ENCODE measurements at places on chromosomes 6 and 20.
A peak's percentile ranks its signal among the peaks of the same experiment; 100 is the strongest.

DNA sequence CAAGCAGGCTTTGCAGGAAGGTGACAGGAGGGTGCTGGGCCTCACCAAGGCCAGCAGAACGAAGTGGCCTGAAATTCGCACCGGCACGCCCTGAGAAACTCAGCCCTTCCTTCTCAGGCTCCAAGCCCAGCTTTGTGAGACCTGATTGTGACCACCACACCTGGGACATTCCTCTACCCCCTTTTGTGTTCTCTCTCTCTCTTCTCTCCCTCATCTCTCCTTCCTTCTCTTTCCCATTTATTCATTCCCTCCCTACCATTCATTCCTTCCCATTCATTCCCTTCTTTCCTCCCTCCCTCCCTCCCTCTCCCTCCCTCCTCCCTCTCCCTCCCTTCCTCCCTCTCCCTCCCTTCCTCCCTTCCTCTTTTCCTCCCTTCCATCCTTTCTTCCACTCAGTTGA lies 8.8 kb downstream of the CD93 start:
- no peaks in the 10 kb centered on the region for H3K4me1 ChIP-seq
- H3K27me3 ChIP-seq = peaks cover 32% of the 10 kb centered on the region
- H3K27ac ChIP-seq = no peak overlapping the region
- no peak overlapping the region for H3K4me3 ChIP-seq
- DNase-seq = no peak
- H3K36me3 ChIP-seq = no peaks in the 10 kb centered on the region

- no peak overlapping the region for H3K27ac ChIP-seq
- H3K4me1 ChIP-seq = peaks cover 6% of the 10 kb centered on the region
- H3K27me3 ChIP-seq = no peaks in the 10 kb centered on the region
- peak; percentile 15 for DNase-seq
Measured at GRCh38 chr20:49637046-49637637, 69.2 kb upstream of the PTGIS start.

DNA sequence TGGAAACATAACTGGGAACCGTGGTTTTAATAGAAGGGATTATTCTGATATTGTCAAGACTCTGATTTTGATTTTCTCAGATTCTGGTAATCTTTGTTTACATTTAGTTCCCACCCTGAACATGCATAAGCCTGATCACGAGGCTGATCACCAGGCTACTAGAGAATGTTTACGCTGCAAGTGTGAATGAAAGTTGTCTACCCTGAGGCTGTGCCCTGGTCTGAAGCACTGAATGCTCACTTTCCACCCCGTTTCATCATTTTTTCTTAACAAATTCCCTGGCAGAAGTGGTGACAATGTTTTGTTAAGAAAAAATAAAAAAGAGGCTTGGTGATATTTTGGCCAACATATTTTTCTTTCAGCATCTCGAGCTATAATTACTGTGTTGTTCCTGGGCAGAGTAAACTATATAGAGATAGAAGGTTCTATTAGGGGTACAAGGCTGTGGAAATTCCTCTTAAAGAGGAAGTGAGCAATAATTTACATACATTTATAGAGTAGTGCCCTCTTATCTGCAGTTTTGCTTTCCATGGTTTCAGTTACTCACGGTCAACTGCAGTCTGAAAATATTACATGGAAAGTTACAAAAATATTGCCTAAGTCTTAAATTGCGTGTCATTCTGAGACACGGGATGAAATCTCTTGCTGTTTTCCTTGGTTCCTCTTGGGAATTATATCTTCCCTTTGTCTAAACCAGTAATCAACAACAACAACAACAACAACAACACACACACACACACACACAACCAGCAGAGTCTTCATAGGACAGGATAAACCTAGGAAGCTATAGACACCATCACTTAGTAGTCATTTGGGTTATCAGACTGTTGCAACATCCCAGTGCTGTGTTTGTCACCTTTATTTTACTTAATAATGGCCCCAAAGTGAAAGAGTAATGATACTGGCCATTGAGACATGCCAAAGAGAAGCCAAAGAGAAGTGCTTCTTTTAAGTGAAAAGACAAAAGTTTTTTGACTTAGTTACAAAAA lies 566.6 kb upstream of the CITED2 start:
- no peaks in the 10 kb centered on the region for H3K36me3 ChIP-seq
- peaks cover 8% of the 10 kb centered on the region for H3K4me1 ChIP-seq
- peak; percentile 54 for DNase-seq
- H3K27ac ChIP-seq = no peak overlapping the region
- H3K4me3 ChIP-seq = no peak overlapping the region
- H3K27me3 ChIP-seq = no peaks in the 10 kb centered on the region

- no peak overlapping the region for H3K4me3 ChIP-seq
- H3K4me1 ChIP-seq = no peaks in the 10 kb centered on the region
- no peaks in the 10 kb centered on the region for H3K36me3 ChIP-seq
Measured at GRCh38 chr20:11483697-11484096, 434.0 kb upstream of the BTBD3 start.

DNA sequence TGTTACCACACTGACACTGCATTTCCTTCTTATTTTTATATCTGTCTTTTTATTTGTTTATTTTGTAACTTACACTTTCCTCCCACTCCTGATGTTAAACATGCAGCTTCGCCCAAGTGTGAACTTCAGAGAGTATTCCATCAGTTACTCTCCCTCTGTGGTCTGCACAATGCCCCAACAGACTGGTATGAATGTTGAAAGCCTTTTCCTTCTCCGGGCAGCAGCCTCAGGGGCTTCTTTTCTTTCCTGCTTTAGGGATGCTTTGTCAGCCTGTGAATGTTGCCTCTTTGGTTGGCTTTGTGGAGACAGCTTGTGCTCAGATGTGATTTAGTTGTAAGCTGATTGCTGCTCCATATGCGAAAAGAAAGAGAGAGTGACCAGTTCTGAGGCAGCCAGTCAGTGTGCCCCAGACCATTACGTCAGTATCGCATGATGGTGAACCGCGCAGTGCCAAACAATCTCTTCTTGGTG lies 44.0 kb downstream of the SMPDL3A start:
- DNase-seq = no peak
- H3K27ac ChIP-seq = peak overlapping the region; percentile 32
- H3K36me3 ChIP-seq = no peaks in the 10 kb centered on the region
- peaks cover 2% of the 10 kb centered on the region for H3K4me1 ChIP-seq

DNA sequence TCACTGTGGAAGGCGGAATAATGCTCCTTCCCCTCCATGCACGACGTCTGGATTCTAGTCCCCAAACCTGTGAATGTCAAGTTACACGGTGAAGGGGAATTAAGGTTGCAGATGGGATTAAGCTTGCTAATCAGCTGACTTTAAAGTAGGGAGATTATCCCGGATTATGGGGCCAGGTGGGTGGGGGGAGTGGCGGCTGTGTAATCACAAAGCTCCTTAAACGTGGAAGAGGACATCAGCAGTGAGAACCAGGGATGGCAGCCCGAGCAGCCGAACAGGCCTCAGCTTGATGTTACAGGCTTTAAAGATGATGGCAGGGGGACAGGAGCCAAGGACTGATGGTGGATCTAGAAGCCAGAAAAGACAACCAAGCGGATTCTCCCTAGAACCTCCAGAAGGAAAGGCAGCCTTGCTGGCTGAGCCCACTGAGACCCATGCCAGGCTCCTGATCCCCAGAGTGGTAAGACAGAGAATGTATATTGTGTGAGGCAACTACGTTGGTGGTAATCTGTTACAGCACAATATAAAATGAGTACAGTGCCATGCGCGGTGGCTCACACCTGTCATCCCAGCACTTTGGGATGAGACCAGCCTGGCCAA lies 117.5 kb downstream of the SCML4 start:
- no peak overlapping the region for H3K27ac ChIP-seq
- no peaks in the 10 kb centered on the region for H3K4me1 ChIP-seq
- H3K4me3 ChIP-seq = no peak overlapping the region
- H3K27me3 ChIP-seq = 0 out of 2 replicates have a peak, but pooled peaks cover 4% of the 10 kb centered on the region
- H3K36me3 ChIP-seq = no peaks in the 10 kb centered on the region
- DNase-seq = no peak

GRCh38 chr6:4374216-4374615 lies 238.8 kb upstream of the ECI2 start:
- H3K27ac ChIP-seq = no peak overlapping the region
- peaks cover 18% of the 10 kb centered on the region for H3K4me1 ChIP-seq
- H3K4me3 ChIP-seq = no peak overlapping the region
- no peaks in the 10 kb centered on the region for H3K36me3 ChIP-seq

DNA sequence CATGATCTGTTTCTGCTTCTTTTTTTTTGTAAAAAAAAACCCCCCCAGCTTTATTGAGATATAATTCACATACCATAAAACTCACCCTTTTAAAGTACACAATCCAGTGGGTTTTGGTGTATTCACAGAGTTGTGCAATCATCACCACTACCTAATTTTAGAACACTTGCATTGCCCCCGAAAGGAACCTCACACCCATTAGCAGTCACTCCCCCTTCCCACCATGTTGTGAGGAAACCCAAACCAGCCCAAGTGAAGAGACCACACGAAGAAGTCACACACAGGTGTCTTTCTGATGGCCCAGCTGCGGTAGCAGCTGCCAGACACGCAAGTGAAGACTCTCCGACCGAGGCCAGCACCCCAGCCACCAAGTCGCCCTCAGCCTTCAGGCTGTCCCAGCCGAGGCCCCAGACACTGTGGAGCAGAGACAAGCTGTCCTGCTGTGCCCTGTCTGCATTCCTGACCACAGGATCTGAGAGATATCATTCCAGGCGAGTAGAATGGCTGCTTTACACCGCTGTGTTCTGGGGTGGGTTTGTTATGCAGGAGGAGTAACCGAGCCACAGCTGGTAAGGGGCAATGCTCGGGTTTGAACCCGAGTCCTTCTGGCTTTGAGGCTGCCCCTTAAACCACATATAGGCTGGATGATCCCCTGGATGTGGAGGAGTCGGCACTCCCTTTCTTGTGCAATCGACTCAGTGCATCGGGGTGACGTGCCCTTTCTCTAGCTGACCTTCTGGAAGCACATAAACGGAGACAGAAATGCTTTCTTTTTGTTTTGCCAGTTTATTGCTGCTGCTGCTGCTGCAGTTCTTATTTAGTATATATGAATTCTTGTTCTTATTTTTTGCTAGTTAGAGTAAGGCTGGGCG lies 59.1 kb upstream of the PTPN1 start:
- H3K4me3 ChIP-seq = peak overlapping the region; percentile 5
- H3K4me1 ChIP-seq = peaks cover 18% of the 10 kb centered on the region

- H3K27ac ChIP-seq = no peak overlapping the region
- no peaks in the 10 kb centered on the region for H3K4me1 ChIP-seq
- H3K36me3 ChIP-seq = no peaks in the 10 kb centered on the region
- DNase-seq = no peak
Measured at GRCh38 chr6:81854474-81854873, 102.0 kb upstream of the TENT5A start.

GRCh38 chr6:56366141-56366852 lies 118.9 kb upstream of the COL21A1 start:
- no peak overlapping the region for H3K4me3 ChIP-seq
- no peaks in the 10 kb centered on the region for H3K27me3 ChIP-seq
- no peaks in the 10 kb centered on the region for H3K36me3 ChIP-seq
- no peak for DNase-seq
- H3K27ac ChIP-seq = no peak overlapping the region
- H3K4me1 ChIP-seq = peaks cover 8% of the 10 kb centered on the region

- H3K4me1 ChIP-seq = peaks cover 5% of the 10 kb centered on the region
- H3K36me3 ChIP-seq = no peaks in the 10 kb centered on the region
- H3K27ac ChIP-seq = no peak overlapping the region
- H3K4me3 ChIP-seq = no peak overlapping the region
- DNase-seq = no peak
Measured at GRCh38 chr20:63551068-63551467, 2.9 kb upstream of the FNDC11 start.

DNA sequence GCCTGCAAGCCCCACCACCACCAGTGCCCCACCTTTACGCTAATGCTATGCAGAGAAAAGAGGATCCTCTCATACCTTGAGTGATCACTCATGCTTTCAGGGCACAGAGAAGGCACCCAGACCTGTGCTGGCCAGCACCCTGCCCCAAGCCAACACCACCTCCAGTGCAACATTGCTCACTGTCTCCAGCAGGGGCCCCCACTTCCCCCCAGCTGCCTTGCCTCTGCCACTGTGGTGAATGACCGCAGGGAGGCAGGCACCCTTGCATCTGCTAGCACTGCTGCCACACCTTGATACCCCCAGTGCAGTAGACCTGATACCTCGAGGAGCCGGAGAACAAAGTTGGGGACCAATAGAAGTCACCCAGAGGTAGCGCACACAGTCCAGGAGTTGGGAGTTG lies 139.2 kb upstream of the PLN start:
- H3K4me1 ChIP-seq = no peaks in the 10 kb centered on the region
- DNase-seq = no peak
- H3K27me3 ChIP-seq = no peaks in the 10 kb centered on the region
- H3K36me3 ChIP-seq = no peaks in the 10 kb centered on the region
- H3K4me3 ChIP-seq = no peak overlapping the region

DNA sequence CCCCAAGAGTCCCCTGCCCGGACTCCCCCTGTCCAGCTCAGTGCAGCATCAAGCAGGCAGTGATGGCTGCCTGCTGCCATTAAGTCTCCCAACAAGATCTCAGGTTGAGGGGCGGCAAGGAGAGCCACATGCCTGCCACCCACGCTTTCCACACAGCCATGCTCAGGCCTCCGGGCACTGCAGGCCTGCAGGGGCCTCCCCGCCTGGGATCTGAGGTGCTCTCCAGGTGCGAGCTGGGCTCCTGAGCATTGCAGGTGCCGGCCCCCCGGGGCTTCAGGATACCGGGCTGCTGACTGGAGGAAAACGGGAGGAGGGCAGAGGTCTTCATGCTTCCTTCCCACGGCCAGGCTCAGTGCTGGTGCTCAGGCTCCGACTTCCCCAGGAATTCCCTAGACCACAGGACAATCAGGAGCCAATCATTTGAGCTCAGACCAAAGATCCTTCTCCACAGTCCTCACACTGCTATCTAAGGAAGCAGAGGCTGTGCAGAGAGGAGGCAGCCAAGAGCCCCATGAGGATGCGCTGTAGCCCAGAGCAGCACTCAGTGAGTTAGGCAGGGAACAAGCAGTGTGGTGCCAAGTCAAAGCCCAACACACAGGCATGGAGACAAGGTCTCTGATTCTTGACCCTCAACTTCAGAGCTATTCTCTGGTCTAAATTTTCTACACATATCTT lies 52.7 kb downstream of the PYGB start:
- H3K27me3 ChIP-seq = no peaks in the 10 kb centered on the region
- no peak overlapping the region for H3K4me3 ChIP-seq
- peaks cover 53% of the 10 kb centered on the region for H3K36me3 ChIP-seq
- H3K4me1 ChIP-seq = peaks cover 13% of the 10 kb centered on the region

DNA sequence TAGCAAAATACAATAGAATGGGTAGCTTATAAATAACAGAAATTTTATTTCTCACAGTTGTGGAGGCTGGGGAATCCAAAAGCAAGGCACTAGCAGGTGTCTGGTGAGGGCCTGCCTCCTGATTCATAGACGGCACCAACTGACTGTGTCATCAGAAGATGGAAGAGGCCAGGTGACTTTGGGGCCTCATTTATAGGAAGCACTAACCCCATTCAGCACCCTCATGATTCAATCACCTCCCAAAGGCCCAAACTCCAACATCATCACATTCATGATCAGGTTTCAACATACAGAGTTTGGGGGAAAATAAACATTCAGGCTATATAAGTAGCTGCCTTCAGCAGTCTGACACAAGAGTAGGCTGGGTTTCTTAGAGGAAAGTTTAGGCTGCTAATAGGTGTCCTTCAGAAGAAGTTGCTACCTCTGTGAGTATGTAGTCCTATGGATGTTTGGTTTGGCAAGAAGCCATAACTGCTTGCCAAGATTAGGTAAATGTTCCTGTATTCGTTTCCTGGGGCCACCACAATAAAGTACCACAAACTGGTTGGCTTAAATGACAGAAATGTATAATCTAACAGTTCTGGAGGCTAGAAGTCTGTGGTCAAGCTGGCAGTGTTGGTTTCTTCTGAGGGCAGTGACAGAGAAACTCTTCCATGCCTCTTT lies 48.8 kb downstream of the NT5E start:
- DNase-seq = peak; percentile 46
- H3K36me3 ChIP-seq = peaks cover 7% of the 10 kb centered on the region
- H3K27ac ChIP-seq = no peak overlapping the region
- H3K27me3 ChIP-seq = no peaks in the 10 kb centered on the region
- H3K4me3 ChIP-seq = no peak overlapping the region
